Activated naive CD4-positive, alpha-beta T cell treated with anti-CD3 and anti-CD28 coated beads for 36 hours (primary cell): ENCODE measurements at places on chromosomes 1 and 21.

GRCh38 chr1:13808729-13809131 lies 108.7 kb downstream of the PRDM2 start:
- H3K27ac ChIP-seq: no peak overlapping the region
- no peak for DNase-seq
- H3K4me1 ChIP-seq: peaks cover 13% of the 10 kb centered on the region
- no peaks in the 10 kb centered on the region for H3K36me3 ChIP-seq
- no peak overlapping the region for H3K4me3 ChIP-seq
- H3K27me3 ChIP-seq: no peaks in the 10 kb centered on the region

- no peaks in the 10 kb centered on the region for H3K36me3 ChIP-seq
- no peaks in the 10 kb centered on the region for H3K4me1 ChIP-seq
- no peak for DNase-seq
- H3K27ac ChIP-seq: no peak overlapping the region
- peaks cover 3% of the 10 kb centered on the region for H3K27me3 ChIP-seq
Measured at GRCh38 chr1:198333744-198334143, 176.9 kb downstream of the NEK7 start.

DNA sequence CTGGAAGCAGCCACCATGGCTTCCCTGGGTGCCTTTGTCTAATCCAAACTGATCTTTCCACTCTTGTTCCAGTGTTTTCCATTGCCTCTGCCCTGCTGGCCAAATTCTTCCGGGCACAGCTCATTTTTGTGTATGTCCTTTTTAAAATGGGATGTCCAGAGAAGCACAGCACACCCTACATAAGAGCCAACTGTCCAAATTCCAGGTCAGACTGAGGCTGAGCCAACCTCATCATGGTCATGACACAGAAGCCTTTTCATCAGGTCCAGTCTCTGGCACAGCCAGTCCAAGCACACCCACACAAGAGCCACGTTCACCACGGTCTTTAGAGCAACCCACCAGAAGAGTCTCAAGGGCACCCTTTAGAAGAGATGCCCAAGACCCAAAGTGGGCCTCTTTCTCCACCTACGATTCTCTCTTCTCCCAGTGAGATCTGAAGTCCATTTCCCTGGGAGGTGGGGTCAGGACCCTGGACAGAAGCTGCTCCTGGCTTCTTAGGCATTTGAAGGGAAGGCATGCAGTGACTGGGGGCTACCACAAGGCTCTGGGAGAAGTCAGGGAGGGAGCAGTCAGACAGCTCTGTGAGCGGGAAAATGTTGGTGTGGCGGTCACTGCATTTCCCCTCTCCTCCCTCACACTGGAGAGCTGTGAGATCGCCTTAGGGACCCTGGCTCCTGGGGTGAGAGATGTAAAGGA lies 53.2 kb downstream of the SYT2 start:
- peaks cover 11% of the 10 kb centered on the region for H3K27me3 ChIP-seq
- DNase-seq: no peak
- H3K4me3 ChIP-seq: no peak overlapping the region
- no peak overlapping the region for H3K27ac ChIP-seq

DNA sequence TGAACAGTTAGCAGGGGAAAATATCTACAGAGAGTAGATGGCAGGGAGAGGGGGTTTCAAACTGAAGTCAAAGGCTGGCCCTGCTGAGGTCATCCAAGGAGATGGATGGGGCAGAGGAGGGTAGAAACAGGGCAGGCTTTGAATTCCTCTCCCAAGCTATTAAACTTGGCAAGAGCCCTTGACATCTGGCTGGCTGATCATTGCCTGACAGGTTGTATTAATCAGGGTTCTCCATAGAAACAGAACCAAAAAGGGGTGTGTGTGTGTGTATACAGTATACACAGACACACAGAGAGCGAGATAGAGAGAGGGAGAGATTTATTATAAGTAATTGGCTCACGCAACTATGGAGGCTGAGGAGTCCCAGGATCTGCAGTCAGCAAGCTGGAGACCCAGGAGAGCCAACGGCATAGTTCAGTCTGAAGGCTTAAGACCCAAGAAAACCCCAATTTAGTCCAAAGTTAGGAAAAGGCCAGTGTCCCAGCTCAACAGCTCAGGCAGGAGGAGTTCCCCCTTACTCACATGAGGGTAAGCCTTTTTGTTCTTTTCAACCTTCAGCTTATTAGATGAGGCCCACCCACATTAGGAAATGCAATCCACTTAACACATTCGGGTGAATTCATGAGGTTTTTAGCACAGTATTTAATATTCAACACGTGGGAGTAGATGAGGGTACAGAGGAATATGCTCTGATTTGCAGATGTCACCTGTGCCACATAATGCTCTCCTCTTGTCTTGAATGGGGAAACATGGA lies 46.7 kb upstream of the HAO2 start:
- no peaks in the 10 kb centered on the region for H3K4me1 ChIP-seq
- H3K4me3 ChIP-seq: no peak overlapping the region
- H3K27ac ChIP-seq: no peak overlapping the region
- no peak for DNase-seq
- no peaks in the 10 kb centered on the region for H3K36me3 ChIP-seq
